ENCODE measurements at places on chromosomes 2 and 18.

DNA sequence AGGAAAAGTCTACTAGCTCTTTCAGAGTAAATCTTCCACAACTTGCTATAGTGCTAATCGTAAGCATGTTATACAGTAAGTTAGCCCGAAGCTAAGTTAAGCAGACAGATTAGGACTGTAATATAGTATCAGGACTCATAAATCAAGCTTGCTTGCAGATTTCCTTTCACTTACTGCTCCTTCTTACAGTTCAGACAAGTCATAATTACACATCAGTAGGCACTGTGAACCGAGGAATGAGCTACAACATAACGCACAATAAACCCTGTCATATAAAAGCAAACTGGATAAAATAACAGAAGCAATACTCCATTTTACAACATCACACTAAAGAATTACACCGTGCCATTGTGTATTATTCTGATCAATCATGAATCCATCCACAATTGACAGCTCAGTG is 832.6 kb upstream of the ZEB2 start:
- DNase-seq = no peak

DNA sequence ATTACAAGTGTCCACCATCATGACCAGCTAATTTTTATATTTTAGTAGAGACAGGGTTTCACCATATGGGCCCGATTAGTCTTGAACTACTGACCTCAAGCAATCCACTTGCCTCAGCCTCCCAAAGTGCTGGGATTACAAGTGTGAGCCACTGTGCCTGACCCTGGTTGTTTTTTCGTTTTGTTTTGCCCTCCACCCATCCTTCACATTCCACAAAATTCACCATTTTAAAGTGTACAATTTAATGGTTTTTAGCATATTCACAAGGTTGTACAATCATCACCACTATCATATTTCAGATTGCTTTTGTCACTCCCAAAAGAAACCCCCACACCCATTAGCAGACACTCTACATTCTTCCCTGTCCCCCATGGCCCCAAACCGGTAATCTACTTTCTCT is 215.0 kb downstream of the TPGS2 start:
- no peak for DNase-seq

DNA sequence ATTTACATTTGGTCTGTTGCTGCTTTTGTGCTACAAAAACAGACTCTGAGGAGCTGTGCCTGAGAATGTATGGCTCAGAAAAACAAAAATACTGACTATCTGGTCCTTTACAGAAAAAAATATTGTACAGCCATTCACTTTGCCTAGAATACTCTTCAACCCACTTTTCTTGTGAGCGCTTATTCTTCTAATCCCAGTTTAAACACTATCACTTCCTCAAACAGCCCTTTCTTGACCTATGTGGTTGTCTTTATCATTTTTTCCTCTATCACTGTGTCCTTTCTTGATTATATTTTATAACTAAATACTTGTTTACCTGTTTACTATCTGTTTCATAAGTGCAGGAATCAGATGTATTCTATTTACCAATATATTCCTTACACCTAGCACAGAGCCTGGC is 33.5 kb downstream of the CUL3 start:
- DNase-seq = no peak

DNA sequence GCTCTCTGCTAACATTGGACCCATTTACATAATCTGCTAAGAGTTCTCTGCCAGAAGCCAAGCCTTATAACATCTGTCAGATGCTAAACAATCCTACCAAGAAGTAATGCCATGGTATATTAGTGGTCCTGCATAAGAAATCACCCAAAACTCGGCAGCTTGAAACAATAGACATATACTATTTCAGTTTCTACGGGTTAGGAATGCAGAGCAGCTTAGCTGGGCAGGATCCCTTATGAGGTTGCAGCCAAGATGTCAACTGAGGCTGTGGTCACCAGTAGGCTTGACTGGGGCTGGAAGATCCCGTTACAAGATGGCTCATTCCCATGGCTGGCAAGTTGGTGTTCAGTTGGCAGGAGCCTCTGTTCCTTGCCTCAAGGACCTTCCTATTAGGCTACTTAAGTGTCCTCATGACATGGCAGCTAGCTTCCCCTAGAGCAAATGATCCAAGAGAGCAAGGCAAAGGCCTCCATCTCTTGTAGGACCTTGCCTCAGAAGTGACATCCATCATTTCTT is 25.1 kb upstream of the SOS1 start:
- no peak for DNase-seq

DNA sequence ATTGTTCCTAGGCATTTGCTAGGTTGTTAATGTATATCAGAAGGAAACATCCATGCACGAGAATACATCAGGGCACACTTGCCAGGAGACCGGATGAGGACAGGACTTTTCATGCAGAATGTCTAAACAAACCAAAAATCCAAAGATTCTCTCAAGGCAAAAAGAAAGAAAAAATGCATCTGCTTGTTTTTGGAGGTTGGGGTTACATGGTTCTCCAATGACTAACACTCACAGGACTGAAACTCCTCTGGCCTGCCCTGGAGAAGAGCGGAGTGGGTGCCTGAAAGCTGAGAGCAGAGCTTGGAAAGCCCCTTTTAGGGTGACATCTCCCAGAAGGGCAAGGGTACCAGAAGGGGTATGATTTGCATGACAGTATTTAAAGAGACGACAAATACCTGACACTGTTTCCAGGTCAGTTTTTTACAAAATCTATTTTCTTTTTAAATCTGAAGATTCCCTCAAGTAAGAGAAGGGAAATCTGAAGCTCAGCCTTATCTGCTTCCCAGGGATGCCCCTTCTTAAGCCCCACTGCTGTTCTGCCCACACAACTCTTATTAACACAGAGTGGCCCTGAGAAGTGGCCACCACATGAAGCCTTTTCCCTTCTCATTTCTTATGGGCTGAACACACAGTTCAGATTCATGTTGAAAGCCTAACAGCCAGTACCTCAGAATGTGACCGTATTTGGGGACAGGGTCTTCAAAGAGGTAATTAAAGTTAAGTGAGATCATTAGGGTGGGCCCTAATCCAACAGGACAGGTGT is 216.4 kb downstream of the STK39 start:
- no peak for DNase-seq

GRCh38 chr2:8289111-8289510 is 392.7 kb upstream of the ID2 start:
- DNase-seq = no peak

DNA sequence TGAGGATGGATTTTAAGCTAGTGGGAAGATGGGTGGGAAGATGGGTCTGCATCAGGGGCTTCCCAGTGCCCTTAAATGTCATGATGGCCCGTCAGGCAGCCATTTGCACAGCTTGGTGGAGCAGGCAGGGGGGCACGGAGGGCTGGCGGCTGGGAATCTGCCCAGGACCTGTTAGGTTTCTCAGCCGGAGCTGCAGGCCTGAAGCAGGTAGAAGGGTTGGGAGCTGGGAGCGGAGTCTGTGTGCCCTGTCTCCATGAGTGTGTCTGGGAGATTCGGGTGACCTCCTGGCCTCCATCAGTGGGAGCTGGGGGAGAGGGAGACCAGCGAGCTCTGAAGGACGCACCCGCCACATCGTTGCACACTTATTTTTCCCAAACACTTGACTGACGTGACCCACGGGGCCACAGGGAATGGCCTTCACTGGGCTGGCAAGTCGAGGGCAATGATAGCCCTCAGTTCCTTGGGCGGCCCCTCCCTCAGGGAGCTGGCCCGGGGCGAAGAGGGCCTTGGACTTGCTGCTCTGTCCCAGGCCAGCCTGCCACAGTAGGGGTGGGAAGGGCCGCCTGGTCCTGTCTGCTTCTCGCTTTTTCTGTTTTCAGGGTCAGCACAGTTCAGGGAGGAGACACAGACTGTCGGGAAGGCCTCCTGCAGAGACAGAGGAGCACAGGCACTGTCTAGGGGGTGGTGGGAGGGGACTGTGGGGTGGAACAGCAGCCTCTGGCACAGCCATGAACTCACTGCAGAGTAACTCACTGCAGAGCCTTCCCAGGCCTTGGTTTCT is 236.8 kb downstream of the ZBTB7C start:
- DNase-seq = no peak

DNA sequence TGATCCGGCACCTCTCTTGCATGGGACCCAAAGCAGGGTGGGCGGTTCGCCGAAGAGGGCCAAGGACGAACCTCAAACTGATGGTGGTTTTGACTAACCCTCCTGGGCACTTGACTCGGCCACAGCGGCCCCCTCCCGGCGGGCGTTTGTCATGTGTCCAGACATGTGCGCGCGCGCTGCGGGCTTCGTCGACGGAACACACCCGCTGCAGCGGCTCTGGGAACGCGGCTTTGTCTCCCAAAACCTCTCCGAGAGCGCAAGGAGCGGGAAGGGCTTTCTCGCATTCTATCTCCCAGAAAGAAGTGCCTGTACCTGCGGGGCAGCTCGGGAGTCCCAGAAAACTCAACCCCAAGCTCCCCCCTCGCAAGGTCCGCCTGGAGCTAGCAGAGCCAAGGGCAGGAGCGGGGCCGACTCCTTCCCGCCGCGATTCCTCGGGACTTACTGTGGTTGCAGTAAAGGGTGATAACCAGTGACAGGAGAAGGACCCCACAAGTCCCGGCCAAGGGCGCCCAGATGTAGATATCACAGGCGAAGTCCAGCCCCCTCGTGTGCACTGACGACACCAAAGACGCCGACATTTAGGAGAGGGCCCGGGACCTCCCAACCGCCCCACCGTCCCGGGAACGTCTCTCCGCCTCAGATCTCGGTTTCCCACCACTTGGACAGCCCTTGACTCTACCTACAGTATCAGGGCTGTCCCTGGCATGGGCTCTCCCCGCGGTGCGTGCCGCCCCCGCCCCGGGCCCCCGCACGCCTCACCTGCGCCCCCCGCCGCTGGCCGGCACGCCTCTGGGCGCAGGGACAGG is 1.6 kb downstream of the CD8A start:
- DNase-seq = no peak

GRCh38 chr18:79790996-79791972 is 6.5 kb upstream of the KCNG2 start:
- DNase-seq = no peak

- no peak for DNase-seq
Observed at GRCh38 chr18:59650266-59650820, 46.9 kb downstream of the CCBE1 start.

DNA sequence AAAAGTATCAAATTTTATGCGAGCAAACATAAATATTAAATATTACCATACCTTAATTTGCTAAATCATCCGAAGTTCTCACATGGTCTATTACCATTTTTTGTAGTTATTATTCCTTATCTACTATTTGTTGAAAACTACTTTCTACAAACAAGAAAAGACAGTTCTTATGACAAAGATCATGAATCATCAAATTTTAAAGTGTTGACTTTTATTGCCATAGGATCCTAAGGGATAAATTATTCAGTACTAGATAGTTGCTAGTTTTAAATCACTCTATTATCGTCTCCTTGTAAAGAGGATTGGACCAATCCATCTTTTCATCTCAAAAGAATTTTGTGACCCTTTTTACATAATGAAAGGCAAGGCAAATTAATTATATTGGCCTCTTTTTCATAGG is 523.6 kb upstream of the TMEFF2 start:
- no peak for DNase-seq

DNA sequence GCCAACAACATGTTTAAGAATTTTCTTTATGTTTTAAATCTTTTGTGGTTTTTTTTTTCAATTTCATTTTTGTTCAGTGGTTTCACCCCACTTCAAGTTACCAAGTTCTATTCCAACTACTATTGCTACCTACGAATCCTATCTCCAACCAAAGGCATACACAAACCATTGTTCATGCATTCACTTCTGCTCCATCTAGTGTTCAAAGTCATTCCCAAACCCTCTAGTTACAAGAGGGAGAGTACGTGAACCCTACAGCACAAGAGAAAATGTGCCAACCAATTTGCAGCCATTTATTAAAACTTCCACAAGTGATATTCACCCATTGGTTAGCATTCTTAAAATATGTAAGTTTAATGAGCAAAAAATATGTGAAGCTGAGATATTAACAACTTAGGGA is 295.1 kb upstream of the KYNU start:
- DNase-seq = no peak

DNA sequence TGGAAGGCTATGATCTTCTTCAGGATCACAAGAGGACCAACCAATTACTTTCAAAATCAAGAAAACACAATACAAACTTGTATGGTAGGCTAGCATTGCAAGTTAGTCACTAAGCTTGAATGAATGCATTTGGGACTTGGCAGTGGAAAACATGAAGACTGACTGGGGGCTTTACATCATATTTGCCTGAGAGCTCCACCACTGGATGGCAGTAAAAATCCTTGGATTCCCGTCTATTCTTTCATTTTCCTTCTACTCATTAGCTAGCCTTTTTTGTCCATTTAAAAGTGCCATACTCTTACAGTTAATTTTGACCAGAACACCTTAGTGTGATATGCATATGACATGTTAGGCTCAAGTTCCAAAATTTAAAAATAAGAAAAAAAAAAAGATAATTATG is 63.5 kb upstream of the RASGRP3 start:
- DNase-seq = no peak

- DNase-seq = no peak
Observed at GRCh38 chr2:132860220-132860619, 190.2 kb upstream of the LYPD1 start.

DNA sequence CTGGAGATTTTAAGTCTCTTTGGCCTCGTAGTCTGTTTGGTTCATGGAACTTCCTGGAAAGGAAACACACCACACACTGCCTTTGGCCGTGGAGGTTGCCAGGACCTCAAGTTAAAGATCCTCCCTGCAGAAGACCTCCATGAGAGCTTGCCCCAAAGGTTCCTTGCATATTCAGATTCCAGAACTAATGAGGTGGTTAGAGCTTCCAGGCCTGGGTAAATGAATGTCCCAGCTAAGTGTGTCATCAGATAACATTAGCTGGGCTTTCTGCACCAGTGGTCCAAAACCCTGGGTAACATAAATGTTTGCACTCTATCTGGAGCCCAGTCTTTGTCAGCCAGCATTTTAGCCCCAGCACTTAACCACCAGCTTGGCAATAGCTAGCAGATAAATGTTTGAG is 122.1 kb upstream of the EML6 start:
- DNase-seq = no peak

GRCh38 chr2:109005686-109006204 is 16.7 kb upstream of the EDAR start:
- DNase-seq = no peak

DNA sequence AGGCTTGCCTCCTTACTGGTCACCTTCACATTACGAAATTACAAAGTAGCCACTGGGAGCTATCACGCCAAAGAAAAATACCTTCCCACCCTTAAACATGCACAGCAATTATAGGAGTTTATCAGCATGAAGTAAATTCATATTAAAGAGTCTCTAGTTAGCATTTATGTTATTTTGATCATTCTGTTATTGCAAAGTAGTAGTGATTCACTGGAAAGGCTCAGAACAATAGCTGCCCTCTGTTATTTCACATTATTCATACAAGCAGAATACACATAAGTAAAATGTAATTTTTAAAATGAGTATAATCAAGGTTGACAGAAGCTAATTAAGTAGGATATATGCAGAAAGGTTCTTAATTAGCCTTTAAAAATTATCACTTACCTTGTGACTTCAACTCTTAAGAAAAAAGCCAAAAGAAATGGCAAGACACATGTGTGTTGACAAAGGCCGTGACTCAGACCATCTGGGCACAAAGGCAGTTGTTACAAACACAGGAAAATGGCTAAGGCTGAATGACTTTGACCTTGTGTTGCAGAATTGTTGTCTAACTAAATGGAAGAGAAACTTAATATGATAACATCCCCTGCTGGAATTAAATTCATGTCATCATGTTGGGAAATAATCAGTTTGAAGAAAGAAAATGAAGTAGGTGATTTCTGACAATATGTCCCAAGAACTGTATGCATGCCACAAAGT is 108.3 kb downstream of the ARL6IP6 start:
- DNase-seq = no peak

GRCh38 chr2:40039549-40039948 is 260.5 kb upstream of the THUMPD2 start:
- DNase-seq = no peak

Data from GM18507 (cell line).